ENCODE measurements at places on chromosomes 6 and 20. TPM values are rescaled to one million over a fixed set of nuclear protein-coding genes. Genes with fewer than 3 reads are reported as not detected.

DNA sequence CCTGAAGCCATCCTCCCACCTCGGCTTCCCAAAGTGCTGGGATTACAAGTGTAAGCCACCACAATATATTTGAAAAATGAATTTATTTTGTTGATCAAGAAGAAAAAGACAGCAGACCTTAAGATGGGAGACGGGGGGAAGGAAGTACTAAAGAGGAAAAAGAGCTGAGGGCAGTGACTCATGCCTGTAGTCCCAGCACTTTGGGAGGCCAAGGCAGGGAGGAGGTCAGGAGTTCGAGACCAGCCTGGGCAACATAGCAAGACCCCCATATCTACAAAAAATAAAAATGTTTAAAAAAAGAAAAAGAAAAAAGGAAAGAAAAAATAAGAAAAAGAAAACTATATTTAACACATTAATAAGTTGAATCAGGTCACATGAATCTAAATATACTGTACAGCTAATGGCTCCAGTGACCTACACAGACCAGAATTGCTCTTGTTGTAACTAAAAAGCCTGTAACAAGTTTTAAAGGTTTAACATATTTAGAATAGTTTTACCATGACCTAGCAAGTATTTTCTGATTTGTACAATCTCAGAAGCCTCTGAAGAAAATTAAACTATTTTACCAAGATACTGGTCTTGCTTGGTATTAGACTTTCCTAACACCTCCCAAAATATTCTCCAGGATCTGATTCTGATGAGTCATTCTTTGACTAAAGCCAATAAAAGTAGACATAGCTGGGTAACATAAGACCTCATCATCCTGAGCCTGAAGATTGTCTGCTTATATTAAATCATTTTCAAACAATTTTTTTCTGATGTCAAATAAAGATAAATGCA, 4.3 kb upstream of the AKIRIN2 start:
- DNase-seq, result no peak

OR2H1 gene
- polyA plus RNA-seq, result not detected

RIPPLY2 gene
- polyA plus RNA-seq, result not detected

DNA sequence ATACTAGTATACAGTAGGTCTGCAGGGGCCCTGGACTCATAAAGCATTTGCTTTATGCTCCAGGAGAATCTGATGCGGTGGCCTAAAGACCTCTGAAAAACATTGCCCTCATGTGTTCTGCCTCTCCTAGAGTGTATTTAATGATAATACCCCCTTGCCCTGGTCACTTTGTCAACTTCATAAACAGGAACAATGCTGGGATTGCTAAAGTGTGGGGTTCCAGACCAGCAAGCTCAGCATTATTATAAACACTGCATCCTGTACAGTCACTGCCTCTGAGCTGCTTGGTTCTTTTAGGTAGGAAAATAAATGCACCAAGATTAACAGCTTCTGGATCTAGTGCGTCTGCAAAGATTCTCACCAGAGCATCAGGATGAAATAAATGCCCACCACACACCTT, 12.2 kb downstream of the TREM1 start:
- no peak for DNase-seq

- no peak for DNase-seq
Measured at GRCh38 chr20:47508278-47508677, 6.6 kb downstream of the NCOA3 start.

DNA sequence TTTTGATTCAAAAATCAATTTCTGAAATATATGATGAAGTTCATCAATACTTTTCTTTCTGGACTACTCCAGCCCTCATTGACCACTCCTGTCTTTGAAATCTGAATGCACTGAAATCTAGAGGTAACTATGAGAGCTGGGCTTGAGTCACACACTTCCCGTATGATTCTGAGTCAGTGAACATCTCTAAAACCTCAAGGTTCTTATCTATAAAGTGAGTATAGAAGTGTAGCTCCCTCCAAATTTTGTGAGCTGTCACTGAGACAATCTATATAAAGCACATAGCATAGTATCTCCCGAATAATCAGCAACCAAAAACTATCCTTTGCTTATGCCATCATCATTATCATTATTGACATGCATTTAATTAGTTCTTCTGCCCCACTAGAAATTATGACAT, 182.4 kb downstream of the TSHZ2 start:
- no peak for DNase-seq

DNA sequence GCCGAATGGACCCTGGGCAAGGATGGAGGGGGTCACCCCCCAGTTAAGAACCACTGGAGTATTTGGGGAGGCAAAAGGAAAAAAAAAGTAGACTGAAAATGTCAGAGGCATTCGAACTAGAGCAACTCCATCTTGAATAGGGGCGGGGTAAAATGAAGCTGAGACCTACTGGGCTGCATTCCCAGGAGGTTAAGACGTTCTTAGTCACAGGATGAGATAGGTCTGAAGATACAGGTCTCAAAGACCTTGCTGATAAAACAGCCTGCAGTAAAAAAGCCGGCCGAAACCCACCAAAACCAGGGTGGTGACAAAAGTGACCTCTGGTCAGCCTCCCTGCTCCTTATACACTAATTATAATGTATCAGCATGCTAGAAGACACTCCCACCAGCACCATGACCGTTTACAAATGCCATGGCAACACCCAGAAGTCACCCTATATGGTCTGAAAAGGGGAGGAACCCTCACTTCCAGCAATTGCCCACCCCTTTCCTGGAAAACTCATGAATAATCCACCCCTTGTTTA, 70.4 kb upstream of the KCNG1 start:
- no peak for DNase-seq

MEI4 gene
- polyA plus RNA-seq, result 1.8 TPM

DNA sequence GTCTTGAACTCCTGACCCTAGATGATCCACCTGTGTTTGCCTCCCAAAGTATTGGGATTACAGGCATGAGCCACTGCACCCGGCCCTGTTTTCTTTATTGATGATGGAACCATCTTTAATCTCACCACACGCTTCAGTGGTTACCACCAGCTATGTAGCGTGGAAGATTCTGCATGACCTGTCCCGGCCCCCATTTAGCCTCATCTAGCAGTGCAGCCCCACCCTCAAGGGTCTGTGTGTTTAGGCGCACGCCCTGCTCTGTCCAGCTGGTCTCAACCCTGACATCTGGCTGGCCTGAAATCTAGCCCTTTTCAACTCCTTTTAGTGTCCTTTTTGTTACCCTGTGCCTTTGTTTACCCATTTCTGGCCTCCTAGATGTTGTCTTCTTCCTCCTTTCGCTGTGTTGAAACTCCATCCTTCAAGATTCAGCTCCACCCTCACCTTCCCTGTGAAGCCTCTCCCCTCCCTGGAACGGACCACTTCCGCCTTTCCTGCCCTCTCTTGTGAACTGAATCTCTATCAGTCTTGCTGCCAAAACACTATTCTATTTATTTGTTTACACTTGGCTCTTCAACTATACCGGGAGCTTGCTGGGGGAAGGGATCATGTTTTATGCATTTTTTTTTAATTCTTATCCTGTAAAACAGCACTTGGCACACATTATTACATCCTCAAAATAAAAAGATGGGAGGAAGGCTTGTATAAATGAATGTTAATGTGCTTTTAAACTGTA, 101.0 kb upstream of the MTHFD1L start:
- DNase-seq, result no peak

DNA sequence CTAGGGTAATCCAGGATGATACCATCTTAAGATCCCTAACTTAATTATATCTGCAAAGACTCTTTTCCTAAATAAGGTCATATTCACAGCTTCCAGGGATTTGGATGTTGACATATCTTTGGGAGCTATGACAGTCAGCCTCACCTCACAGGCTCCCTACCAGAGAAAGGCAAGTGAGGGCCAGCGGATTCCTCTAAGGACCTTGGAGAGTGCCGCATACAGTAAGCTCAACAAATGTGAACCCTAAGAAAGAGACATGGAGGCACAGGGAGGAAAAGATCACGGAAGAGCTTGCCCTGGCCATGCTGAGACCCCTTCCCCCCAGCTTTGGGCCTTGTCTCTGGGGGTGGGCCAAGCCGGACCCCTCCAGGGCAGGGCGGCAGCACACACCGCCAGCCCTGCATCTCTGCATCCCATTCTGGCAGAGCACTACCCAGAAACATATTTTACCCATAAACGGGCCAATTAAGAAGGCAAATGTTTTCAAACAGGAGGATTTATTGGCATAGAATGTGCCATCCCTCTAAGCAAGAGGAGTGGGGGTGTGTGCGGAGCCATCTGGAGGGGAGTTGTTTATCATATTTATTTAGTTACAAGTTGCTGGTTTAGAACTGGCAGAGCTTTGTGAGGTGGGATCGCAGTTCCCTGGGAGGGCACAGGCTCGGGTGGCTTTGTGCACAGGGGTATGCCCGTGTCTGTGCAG, 55.4 kb downstream of the CHMP4B start:
- no peak for DNase-seq

ENPP4 gene
- polyA plus RNA-seq, result 15.9 TPM

GRCh38 chr6:154995254-154996015, at the start of gene TIAM2:
Gene TIAM2 (plus strand): TSS chr6:154995315. CDS start chr6:155129224, 133,909 bp downstream.
- no peak for DNase-seq

Measured in renal pelvis (tissue), 12 donors.